ENCODE measurements at places on chromosomes 12 and 14. TPM values are rescaled to one million over a fixed set of nuclear protein-coding genes. Genes with fewer than 3 reads are reported as not detected.

KRT82 gene
- not detected for polyA plus RNA-seq

NANOG gene
- polyA plus RNA-seq, result 0.02 TPM

LRRK2 gene
- polyA plus RNA-seq, result 5.8 TPM

AMIGO2 gene
- polyA plus RNA-seq, result 2.2 TPM

RFX4 gene
- not detected for polyA plus RNA-seq

SMOC1 gene
- polyA plus RNA-seq, result 0.16 TPM

PTCSC3 gene
- not detected for polyA plus RNA-seq

KCNA5 gene
- 0.81 TPM for polyA plus RNA-seq

KCNK10 gene
- 0.61 TPM for polyA plus RNA-seq

SLC6A15 gene
- 2.0 TPM for polyA plus RNA-seq

PGAM5 gene
- polyA plus RNA-seq, result 20.5 TPM
